ENCODE measurements at places on chromosomes 2 and 18. TPM values are rescaled to one million over a fixed set of nuclear protein-coding genes. Genes with fewer than 3 reads are reported as not detected.

The PKP4 gene
- 22.3 TPM for total RNA-seq

The ANKRD23 gene
- total RNA-seq = 788 TPM

The CABYR gene
- total RNA-seq = not detected

The HOXD8 gene
- total RNA-seq = 14.9 TPM

The IGFBP5 gene
- 451 TPM for total RNA-seq

DNA sequence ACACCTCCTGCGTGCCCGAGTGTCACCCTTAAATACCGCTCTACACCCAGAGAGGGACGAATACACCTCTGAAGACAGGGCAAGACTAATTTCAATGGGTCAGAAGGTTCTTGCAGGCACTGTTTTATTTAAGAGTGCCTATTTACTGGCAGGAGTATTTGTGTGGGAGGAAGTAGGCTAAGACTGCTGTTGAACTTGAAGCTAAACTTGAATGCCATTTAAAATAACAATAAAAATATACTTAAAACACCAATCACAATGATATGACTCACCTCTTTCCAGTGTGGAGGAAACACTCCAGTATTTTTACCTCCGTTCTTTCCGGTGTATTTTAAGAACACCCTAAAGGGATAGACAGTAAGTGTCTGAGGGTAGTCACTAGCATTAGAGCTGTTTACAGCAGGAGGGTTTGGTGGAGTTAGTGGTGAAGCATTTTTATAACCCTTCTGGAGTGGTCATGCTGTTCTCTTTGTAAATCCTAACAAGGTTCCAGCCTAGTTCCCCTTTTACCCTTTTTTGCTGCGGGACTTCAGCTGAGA lies 9.6 kb upstream of the HOXD1 start:
- H3K27me3 ChIP-seq = peaks cover 52% of the 10 kb centered on the region
- no peak overlapping the region for H3K27ac ChIP-seq
- no peaks in the 10 kb centered on the region for H3K4me1 ChIP-seq
- peak overlapping the region; percentile 70 for H3K4me3 ChIP-seq
- no peaks in the 10 kb centered on the region for H3K36me3 ChIP-seq
